ENCODE measurements at places on chromosomes 13 and 19.

GRCh38 chr13:101474419-101474957 lies 22.0 kb downstream of the ITGBL1 start:
- no peak for DNase-seq

DNA sequence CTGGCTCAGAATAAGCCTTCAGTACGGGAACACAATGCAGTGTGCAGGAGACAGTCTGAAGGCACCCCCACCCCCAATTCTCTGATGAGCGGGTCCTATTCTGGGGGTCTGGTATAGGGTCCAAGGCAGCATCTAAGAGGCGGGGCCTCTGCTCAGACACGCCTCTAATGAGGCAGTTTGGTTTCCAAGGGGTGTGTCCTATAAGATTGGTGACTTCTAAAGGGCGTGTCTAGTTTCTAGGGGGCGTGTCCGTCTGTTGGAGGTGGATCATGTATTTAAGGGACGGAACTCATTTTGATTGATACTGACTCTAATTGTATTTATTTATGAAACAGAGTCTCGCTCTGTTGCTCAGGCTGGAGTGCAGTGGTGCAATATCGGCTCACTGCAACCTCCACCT lies 8.7 kb downstream of the FIZ1 start:
- DNase-seq, result no peak

DNA sequence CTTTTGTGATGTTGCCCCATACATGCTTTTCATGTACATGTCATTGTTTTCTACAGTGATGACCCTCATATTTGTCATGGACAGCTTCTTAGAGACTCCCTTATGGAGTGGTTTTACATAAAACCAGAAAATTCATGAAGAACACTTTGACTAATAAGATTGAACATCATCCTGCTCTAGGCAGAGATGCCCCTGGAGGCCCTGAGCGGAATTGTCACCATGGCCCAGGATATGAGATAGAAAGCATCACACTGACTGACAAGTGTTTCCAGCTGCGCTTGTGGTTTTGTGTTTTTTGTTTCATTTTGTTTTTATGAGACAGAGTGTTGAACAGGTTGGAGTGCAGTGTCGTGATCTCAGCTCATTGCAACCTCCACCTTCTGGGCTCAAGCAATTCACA lies 22.2 kb downstream of the ZNF701 start:
- DNase-seq, result no peak

GRCh38 chr13:109151255-109151654 lies 521.8 kb downstream of the MYO16 start:
- DNase-seq, result no peak

DNA sequence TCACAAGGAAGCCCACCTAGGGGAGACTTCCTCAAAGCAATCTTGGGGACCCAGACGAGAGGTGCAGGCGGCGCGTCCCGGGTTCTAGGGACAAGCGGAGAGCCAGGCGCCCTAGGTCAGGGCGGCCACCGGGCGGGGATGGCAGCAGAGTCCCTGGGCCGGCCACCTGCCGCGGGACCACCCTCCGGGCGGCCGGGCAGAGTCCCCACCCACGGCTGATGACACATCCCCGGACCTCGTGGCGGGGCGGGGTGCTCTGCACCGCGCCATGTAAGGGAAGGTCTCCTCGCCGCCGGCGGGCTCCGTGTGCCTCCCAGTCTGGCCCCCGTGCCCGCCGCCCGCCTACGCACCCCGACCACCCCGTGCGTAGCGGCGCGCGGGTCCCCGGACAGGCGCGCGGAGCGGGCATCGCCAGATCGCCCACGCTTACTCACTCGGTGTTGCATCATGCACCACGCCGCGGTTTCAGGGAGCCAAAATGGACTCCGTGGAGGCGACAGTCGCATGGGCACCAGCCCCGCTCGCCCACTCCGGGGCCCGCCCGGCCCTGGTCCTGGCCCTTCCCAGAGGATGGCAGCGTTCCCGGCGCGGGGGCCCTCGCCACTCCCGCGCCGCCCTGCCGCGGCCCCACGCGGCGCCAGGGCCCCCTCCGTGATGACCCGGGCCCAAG lies 643 bp downstream of the SLC7A1 start:
- no peak for DNase-seq

DNA sequence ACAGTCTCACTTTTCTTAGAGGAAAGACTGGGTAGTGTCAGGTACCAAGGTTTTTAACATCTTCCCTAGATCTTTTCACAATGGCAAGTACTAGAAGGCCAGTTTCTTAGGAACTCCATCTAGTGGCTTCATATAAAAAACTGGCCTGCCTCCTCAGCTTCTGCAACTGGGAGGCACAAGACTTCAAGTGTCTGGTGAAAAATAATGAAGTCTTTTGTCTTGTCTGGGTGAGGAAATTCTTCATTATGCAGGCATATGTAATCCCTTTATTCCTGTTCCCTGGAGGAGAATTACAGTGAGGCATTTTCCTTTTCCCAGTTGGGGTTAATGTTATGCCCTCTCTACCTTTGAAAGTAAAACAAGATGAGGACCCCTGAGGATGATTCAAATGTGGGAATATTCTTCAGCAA lies 300.5 kb downstream of the NALCN start:
- DNase-seq, result no peak

DNA sequence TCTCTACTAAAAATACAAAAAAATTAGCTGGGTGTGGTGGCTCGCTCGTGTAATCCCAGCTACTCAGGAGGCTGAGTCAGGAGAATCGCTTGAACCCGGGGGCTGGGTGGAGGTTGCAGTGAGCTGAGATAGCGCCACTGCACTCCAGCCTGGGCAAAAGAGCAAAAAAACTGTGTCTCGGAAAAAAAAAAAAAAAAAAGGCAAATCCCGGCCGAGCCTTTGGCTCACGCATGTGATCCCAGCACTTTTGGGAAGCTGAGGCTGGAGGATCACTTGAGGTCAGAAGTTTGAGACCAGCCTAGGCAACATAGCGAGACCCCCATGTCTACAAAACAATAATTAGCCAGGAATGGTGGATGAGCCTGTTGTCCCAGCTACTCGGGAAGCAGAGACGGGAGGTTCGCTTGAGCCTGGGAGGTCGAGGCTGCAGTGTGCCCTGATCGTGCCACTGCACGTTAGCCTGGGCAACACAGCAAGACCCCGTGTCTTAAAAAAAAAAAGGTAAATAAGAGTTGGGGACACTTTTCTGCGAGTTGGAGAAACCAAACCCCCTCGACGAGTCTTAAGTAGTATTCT lies 574 bp upstream of the GPX4 start:
- DNase-seq, result no peak

DNA sequence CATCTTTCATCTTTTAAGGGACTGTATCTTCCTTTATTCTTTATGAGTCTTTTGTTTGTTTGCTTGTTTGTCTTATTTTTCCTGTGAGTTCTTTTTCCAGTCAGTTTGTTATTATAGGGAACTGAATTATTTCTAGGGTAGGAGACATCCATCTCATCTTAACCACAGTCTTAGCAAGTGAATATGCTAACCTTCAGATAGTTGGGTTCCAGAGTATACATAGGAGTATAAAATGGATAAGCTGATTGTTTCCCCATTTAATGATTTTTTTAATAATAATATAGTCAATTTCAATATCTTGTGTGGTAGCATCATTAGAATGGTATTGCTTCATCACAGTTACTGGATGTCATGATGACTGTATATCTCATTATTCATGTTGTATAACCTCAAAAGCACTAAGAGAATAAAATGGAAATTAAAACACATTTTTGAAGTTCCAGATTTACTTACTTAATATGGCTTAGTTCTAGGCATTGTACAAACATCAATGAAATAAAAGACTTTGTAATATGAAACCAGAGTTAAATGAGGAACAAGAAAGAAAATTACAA lies 33.0 kb downstream of the GPC6 start:
- no peak for DNase-seq

GRCh38 chr19:50410109-50410508 lies 8.6 kb upstream of the SPIB start:
- no peak for DNase-seq

DNA sequence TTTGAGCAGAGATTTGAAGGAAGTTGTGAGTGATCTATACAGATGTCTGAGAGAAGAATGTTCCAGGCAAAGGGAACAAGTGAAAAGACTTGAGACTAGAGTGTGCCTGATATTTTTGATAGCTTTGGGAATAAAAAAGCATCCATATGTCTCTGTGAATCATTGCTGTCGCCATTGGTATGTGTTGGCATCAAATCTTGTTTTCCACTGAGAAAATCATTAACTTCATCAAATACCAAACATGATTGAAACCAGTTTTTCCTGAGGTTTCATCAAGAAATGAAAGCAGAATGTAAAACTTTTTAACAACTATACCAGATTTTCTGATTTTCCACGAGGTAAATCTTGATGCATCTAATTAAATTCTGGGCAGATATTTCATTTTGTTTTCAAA lies 862.6 kb downstream of the DIAPH3 start:
- no peak for DNase-seq

Measured in NCI-H187 (cell line).